ENCODE measurements at places on chromosomes 6 and 20. TPM values are rescaled to one million over a fixed set of nuclear protein-coding genes. Genes with fewer than 3 reads are reported as not detected.

Gene GNMT
- 0.07 TPM for polyA plus RNA-seq

Gene BCAS4
- polyA plus RNA-seq, result 37.7 TPM

Gene GPSM3
- 6.0 TPM for polyA plus RNA-seq

Gene ABHD16A
- polyA plus RNA-seq, result 34.0 TPM

Gene GNAS-AS1
- polyA plus RNA-seq, result 0.65 TPM

Gene PLA2G7
- not detected for polyA plus RNA-seq

Gene POM121L2
- polyA plus RNA-seq, result not detected

Gene HTR1B
- 1.5 TPM for polyA plus RNA-seq

Gene COL11A2
- 0.26 TPM for polyA plus RNA-seq

Gene MLIP
- not detected for polyA plus RNA-seq

Gene WFDC10B
- 0.29 TPM for polyA plus RNA-seq

Gene PBOV1
- not detected for polyA plus RNA-seq

Gene BTBD3
- polyA plus RNA-seq, result 49.3 TPM

Gene BCLAF1
- 75.0 TPM for polyA plus RNA-seq

Gene TBXT
- not detected for polyA plus RNA-seq

Gene BHLHE23
- polyA plus RNA-seq, result not detected

Gene FAM209B
- not detected for polyA plus RNA-seq

Gene GJA10
- polyA plus RNA-seq, result not detected
